ENCODE measurements at places on chromosomes 1 and 21.

GRCh38 chr1:89339039-89339438, 24.8 kb upstream of the GBP6 start:
- no peak for DNase-seq

DNA sequence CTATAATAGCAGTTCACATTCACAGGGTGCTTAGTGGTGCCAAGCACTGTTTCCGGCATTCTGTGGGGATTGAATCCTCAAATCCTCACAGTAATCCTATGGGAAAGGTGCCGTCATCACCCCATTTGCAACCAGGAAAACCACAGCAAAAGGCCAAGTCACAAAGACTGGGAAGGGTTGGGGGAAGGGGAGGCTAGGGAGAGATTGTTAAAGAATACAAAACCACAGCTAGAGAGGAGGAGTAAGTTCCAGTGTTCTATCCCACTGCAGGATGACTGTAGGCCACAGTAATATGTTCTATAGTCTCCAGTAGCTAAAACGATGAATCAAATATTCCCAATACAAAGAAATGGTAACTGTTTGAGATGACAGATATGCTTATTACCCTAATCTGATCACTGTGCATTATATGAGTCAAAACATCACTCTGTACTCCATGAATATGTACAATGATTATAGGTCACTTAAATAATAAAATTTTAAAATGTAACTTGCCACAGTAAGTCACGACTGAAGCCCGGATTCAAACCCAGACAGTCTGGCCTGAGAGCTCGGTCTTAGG, 256.8 kb downstream of the TOMM20 start:
- DNase-seq = peak; percentile 35

DNA sequence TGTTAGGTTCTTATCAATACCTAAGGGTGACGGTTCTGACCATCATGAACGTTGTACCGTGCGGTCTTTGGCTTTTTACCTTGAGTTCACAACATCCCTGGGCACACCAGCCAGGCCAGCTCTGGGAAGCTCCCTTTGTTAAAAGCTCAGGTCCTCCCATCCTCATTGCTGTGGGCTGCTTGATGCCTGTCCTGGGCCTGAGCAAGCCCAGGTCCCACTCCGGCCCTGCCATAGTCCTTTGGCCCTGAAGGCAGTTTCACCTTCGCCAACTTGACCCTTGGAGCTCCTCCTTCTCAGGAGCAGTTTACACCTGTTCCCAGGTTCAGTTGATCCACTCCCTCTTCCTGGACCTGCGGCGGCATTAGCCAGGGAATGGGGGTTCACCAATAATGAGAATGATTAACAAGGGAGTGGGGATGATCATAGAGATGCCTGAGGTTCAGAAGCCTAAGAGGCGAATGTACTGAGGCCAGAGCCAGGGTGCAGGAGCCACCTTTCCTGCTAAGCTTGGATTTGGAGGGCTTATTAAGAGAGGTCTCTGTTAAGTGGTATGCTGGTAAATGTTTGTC, 40.2 kb downstream of the DHCR24 start:
- no peak for DNase-seq

DNA sequence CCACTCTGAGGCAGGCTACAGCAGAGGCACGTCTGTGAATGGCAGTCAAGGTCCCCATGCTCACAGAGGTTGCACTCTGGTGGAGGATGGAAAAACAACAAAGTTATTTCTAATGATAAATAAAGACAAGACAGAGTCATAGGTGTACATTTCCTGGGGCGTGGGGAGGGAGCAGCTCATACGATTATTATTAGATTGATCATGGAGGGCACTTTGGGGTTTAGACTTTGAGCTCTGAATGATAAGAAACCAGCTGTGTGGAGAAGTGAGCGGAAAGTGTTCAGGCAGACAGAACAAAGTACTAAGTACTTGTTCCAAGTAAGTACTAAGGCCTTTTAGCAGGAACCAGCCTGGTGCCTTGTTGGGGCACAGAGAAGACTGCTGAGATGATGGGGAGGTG, 86.8 kb downstream of the BRINP2 start:
- DNase-seq = no peak

DNA sequence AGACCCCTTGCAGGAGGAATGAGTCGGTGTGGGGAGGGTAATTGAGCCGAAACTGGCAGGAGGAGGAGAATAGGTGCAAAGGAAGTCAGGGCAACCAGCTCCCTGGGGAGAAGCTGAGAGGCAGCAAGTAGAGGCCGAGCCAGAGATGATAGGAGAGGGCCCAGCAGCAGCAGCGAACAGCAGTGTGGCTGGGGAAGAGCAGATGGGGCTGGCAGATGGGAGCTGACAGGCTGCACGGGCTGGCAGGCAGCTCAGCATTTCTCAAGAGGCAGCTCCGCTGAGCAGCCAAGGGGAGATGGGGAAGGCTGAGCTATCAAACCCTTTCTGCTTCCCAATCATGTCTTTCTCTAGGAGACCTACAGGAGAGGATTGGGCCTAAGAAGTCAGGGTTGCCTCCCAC, 158.2 kb downstream of the TRIM33 start:
- DNase-seq = no peak

DNA sequence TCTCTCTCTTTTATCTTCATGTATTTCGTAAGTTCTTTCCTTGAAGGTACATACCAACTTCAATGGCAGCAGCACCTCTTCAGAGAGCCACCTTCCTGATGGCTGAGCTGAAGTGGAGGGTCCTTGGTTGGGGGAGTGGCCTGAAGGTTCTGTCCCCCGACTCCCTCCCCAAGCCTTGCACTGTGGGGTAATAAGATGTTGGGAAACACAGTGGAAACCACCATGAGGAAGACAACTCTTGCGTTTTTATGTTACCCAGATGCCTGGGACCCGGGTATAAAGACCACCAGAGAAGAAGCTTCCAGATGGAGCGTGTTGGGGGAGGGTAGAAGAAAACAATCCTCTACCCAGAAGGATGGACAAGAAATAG, 794 bp downstream of the KRTAP12-3 start:
- DNase-seq = no peak

DNA sequence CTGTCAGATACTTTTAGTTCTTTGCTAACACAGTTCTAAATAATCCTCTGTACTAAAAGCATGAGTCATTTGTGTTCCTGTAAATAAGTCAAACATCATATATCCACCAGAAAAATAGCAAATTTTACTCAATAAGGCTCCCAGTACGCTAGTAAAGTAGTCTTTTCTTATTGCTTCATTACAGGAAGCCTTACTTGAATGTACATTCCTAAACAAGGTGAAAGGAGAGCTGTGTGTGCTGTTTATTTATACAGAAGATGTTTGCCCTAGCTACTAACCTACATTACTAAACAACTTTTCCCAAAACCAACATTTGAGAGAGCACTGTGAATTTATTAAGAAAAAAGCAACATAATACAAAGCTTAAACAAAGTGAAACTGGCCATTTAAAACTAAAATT, 52.0 kb downstream of the ZNHIT6 start:
- no peak for DNase-seq

DNA sequence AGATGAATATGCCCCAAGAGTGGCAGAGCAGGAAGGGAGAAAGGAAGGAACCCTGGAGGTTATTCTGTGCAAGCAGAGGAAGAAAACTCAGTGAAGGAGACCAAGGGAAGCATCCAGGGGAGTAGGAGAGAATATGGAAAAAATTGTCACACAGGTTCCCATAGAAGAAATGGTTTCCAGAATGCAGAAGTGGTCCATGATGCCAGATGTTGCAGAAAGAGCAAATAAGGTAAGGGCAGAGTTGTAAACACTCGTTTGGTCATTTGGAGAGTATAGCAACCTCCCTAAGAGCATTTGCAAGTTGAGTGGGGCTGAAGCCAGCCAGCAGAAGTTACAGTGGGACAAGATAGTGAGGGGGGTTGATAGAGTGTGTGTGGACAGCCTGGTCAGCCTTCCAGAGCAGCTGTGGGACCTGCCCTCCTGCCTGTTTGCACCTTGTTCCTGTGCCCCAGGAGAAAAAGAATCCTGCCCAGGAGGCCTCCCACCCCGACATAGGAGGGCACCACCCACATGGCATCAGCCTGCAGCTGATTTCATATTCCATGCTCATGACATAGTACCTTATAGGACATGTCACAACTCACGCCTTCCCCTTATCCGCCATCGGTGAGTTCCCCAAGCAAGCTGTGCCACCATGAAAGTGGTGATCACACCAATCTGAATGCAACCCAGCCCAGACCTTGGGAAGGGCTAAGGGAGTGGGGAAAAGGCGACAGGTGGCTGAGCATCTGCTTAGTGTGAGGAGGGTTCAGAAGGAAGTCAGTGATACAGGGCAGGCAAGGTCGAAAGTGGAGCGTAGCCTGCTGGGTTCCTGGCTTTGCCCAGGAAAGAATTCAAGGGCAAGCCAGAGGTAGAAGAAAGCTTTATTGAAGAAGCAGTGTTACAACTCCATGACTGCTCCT, 8.2 kb upstream of the NEK2 start:
- DNase-seq = no peak

Data from neural progenitor cell (in vitro differentiated cells).